ENCODE measurements at places on chromosomes 5 and 9.

DNA sequence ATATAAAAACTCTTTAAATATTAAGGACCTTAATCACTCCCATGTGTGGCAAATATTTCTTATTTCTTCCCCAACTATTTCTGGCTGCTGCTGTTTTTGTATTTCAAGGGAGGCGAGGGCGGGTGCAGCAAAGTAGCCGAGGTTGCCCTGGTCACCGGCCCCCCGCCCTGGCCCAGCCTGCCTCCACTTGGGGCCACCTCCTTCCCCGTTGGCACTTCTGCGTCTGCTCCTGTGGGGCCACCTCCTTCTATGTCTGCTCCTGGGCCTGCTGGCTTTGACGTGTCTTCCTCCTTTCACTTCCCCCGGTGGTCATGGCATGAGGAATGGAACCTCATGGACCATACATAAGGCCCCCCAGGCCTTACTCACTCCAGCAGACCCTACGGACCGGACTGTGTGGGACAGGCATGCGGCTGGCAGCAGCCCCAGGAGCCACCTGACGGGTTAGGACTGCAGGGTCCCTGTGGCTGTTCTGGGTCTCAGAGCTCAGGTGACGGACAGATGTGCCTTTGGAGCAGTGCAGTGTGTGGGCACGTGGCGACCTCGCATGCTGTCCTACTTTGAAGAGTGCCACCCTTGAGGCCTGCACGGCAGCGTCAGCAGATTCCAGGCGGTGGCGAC, 5.8 kb upstream of the ENTPD8 start:
- no peak for DNase-seq

DNA sequence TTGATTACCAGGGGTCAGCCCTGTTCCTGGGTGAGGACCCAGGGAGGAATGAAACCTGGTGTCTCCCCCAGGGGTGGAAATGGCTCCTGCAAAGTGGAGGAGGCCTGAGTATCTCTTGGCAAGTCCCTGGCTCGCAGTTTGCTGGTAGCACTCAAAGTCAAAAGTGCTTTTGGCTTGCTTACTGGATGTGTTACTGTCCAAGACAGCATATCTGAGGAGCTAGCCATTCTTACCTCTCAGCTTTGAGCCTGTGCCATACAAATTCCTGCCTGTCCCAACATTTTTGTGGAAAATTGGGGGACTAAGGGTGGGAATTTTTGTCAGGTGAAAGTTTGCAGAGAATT, 9.9 kb downstream of the ZNF618 start:
- no peak for DNase-seq

DNA sequence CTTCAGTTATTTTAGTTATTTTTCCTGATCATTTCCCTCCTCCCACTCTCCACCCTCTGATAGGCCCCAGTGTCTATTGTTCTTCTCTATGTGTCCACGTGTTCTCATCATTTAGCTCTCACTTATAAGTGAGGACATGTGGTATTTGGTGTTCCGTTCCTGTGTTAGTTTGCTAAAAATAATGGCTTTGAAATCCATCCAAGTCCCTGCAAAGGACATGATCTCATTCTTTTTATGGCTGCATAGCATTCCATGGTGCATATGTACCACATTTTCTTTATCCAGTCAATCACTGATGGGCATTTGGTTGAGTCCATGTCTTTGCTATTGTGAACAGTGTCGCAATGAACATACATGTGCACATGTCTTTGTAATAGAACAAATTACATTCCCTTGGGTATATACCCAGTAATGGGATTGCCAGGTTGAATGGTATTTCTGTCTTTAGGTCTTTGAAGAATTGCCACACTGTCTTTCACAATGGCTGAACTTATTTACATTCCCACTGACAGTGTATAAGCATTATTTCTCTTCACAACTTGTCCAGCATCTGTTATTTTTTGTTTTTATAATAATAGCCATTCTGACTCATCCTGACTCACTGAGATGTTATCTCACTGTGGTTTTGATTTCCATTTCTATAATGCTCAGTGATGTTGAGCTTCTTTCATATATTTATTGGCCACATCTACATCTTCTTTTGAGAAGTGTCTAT, 17.2 kb upstream of the DIRAS2 start:
- DNase-seq, result no peak

- DNase-seq, result no peak
Measured at GRCh38 chr5:135219868-135220267, 179.2 kb downstream of the MACROH2A1 start.

DNA sequence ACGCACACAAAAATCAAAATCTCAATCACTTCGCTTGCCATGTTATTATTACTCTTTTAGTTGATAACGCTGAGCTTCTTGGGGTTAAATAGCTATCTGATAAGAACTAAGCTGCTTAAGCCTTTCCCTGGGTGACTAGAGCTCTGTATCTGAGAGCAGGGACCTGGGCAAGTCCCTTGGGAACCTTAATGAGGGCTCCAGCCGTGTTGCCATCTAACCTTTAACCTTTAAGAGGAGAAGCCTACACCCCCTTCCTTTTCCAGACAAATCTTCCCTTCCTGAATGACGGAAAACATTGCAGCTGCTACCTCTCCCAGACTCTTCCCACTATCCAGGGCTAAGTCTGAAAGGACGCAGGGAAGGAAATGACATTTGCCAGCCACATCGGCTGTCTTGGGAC, 216.5 kb upstream of the RAI14 start:
- DNase-seq, result no peak

GRCh38 chr5:124583469-124584350, 162.7 kb downstream of the ZNF608 start:
- no peak for DNase-seq

- DNase-seq, result no peak
Measured at GRCh38 chr9:127033061-127033460, 89.4 kb downstream of the ANGPTL2 start.

- DNase-seq, result peak; percentile 16
Measured at GRCh38 chr9:83708515-83709158, 879 bp upstream of the UBQLN1 start.

- no peak for DNase-seq
Measured at GRCh38 chr9:108859459-108860114, 2.5 kb upstream of the ACTL7A start.

DNA sequence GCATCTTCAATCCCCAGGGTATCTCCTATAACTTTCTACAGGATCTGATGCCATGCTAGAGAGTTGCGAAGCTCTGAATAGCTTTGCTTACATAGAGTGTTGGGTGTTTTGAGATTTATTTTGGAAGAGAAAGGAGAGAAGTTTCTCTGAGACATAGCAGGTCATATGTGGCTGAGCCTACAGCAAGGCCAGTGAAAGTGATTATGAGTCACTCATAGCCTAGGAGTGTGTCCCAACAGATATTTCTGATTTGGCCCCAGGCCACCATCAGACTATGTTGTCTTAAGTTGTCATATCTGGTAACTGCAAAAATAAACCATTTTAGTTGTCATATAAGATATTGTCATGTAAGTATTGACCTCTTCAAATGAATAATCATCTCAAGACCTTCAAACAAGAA, 132.0 kb upstream of the RAI14 start:
- DNase-seq, result no peak

- no peak for DNase-seq
Measured at GRCh38 chr9:13915591-13916301, 398.2 kb downstream of the NFIB start.

DNA sequence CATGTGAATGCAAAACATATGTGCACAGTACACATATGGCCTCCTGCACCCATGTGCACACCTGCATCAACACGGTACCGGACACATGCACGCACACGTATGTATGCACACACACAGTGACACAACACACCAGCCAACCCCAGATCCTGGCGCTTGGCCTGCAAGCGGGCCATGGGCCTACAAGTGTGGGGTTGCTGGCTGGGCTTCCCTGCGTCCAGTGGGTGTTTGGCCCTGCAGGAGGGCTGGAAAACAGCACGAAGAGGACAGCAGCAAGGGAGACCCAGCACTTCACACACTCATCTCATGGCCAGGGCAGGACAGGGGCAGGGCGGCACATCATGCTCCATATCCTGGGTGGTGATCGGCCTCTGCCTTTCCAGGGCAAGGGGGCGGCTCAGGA, 77.7 kb downstream of the COL5A1 start:
- no peak for DNase-seq

DNA sequence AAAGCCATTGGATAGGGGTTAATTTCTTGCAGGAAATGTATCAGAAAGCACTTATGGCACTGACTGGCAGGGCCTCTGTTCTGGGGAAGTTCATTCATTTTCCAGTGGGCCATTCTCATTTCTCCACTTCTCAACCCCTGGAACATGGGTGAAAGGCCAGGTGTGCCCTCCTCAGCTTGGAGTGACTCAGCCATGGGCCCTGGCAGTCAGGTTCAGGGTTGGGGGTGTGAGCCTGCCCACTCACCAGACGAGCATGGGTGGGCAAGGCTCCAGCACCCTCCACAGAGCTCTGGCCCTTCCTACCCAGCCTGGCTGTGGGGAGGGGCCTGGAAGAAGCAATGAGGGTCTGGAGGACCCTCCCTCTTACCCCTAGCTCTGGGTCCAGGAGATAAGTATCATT, 174.4 kb downstream of the HSPA4 start:
- no peak for DNase-seq

DNA sequence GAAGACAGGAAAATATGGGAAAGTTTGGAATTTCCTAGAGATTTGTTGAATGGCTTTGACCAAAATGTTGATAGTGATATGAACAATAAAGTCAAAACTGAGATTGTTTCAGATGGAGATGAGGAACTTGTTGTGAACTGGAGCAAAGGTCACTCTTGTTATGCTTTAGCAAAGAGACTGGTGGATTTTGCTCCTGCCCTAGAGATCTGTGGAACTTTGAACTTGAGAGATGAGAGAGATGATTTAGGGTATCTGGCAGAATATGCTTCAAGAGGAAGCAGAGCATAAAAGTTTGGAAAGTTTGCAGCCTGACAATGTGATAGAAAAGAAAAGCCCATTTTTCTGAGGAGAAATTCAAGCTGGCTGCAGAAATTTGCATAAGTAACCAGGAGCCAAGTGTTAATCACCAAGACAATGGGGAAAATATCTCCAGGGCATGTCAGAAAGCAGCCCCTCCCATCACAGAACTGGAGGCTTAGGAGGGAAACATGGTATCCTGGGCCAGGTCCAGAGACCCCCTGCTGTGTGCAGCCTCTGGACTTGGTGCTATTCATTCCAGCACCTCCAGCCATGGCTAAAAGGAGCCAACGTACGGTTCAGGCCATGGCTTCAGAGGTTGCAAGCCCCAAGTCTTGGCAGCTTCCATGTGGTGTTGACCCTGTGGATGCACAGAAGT, 114.3 kb upstream of the STARD4 start:
- no peak for DNase-seq

DNA sequence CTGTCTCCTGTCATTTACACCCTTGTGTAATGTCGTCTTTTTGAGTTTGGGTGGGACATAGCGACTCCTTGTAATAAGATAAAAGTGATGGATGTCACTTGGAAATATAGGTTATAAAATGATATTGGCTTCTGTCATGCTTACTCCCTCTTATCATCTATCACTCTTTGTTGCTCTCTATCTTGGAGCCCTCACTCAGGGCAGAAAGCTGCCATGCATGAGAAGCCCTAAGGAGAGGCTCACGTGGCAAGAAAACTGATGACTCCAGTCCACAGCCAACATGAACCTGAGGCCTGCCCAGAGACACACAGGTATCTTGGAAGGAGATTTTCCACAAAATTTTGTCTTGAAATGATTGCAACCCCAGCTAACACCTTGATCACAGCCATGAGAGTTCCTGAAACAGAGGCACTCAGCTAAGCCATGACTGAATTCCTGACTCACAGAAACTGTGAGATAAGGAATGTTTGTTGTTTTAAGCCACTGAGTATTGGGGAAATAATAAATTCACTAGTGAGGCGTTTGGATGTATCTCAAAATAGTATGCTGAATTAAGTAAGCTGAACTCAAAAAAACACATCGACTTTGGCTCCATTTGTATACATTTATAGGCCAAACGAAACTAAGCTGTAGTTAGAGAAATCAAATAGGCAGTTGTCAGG, 216.7 kb downstream of the CDH18 start:
- no peak for DNase-seq

GRCh38 chr9:1619915-1620710, 395.0 kb upstream of the SMARCA2 start:
- no peak for DNase-seq

DNA sequence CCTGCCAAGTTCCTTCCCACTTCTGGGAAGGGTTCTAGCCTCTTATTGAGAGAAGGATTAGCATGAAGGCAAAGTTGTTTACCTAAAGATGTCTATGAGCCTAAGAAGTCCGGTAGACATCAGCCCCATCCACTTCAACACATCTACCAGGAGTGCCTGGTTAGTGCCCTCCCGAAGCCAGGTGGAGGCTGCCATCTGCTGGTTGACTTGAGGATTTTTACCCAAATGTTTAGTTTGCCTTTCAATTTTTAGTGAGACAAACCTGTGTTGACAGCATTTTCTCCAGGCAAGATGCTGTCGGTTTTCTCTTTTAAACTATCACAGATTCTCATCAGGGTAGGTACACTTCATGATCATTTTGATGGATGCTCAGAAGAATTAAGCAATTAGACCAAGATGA, 83.6 kb upstream of the TNFSF8 start:
- DNase-seq, result peak; percentile 65

DNA sequence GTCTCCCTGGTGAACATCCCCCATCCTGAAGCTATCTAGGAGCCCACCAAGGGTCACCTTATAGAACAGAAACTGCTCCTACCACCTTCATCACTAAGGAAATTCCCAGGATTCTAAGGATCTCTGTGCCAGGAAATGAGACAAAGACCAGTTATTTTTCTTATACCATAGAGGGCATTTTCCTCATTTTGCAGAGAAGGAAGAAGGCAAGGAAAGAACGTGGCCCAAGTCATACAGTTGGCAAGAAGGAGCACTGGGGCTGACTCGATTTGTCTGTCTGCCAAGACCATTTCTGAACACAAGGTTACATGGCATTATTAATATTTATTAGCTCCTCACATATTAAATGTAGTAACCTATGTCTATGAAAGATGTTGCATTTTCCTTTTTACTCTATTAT, 49.6 kb upstream of the TNFSF15 start:
- DNase-seq, result no peak

- DNase-seq, result peak; percentile 81
Measured at GRCh38 chr5:176536132-176536901, 885 bp downstream of the RNF44 start.

- no peak for DNase-seq
Measured at GRCh38 chr9:110028271-110028670, 179.7 kb downstream of the C9orf152 start.

- no peak for DNase-seq
Measured at GRCh38 chr5:161286066-161286655, 260.4 kb downstream of the GABRB2 start.

- DNase-seq, result no peak
Measured at GRCh38 chr9:125589287-125589686, 117.7 kb downstream of the MAPKAP1 start.

GRCh38 chr5:53321073-53321472, 159.4 kb upstream of the FST start:
- no peak for DNase-seq

- DNase-seq, result no peak
Measured at GRCh38 chr9:93949694-93950449, 5.3 kb downstream of the BARX1 start.

- no peak for DNase-seq
Measured at GRCh38 chr9:76913467-76913866, 7.6 kb upstream of the PRUNE2 start.

DNA sequence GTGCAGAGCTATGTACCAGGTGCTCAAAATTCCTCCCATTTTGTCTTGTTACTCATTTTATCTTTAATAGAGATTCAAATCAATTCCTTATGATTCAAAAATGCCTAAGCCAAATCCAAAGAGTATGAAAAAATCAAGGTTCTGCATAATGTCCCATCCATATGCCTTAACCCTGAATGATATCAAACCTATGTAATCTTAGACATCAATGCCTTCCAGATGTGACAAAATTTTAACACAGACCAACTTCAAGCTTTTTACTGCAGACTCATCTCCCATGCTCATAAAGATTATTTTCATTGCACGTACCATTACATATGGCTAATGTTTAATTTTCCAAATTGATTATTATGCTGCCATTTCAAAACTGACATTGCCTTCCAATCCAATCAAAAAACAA, 122.4 kb downstream of the NFIB start:
- no peak for DNase-seq

Measured in activated T-helper 1 cell treated with Interleukin-2 at 50 U/mL for 16 hours (primary cell).